HuH-7 (cell line): ENCODE measurements at places on chromosomes 4 and X.
A peak's percentile ranks its signal among the peaks of the same experiment; 100 is the strongest.

DNA sequence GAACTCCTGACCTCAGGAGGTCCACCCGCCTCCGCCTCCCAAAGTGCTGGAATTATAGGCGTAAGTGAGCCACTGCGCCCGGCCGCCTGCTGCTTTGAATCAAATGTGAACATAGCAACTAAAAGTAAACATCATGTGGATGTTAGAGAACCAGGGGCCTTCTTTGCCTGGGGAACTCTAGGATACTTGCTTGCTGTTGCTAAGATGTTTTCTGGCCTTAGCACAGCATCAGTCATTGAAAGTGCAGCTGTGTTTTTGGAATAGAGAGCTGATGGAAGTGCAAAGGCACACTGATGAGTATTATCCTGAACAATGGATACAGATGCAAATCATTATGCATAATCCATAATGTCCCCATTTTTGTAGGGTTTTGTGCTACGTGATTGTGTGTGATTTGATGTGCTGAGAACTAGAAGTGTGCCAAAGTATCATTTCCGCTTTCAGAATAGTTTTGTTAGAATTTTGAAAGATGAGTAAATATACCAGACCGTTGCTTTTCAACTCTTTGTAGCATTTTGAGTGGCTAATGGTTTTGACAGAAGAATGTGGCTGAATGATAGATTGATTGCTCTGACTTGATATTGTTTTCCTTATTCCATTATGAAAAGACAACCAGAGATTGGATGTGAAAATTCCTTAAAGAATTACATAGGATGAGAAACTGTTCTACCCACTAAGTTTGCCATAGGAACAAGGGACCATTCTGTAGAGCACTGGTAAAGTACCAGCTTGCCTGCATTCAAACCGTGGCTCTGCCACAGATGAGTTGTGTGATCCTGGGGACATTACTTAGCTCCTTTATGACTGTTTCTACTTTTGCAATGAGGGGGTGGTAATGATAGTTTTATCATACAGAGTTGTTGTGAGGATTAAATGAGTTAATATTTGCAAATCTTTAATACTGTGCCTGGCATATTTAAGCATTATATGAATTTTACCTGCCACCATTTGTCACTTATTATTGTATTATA is 74.7 kb downstream of the REPS2 start:
- no peak for DNase-seq

DNA sequence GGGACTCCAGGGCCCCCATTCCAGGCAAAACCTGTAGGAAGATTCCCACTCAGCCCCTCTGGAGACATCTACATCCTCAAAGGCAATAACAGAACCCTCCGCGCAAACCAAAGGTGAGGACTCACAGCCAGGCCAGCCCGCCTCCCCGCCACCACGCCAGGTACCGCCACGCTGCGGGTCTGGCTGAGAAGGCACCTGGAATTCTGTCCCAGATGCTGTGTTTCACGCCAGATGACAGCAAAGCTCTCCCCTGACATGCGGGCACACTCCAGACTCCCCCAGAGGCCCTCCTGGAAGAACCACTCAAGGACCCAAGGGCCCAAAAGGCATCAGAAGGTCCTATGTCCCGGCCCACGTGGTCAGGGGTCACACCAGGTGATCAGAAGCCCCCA is 59.6 kb downstream of the FAM53A start:
- no peak for DNase-seq

DNA sequence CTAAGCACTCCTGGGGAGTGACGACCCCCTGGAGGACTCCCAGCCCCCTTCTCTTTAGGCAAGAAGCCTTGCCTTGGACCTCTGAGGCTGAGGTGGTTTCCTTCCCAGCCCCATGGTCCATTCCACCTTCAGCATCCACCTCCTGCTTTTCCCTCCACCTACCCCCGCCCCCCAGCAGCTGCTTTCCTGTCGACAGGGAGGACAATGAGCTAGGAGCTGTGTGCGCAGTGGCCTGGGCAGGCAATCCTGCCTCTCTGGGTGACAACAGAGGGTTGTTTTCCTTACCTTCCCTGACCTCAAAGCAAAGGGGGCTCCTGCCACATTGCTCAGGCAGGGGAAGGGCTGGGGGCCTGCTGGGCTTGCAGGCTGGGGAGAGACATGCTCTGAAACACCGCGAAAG is 123.5 kb downstream of the BCOR start:
- no peak for DNase-seq

- no peak for DNase-seq
These were observed 88.2 kb downstream of the ABCB7 start for GRCh38 chrX:75067931-75068330.

- DNase-seq, result no peak
These were observed 149.9 kb upstream of the IL15 start for GRCh38 chr4:141486375-141486997.

GRCh38 chr4:119707336-119707735 is 78.7 kb upstream of the PDE5A start:
- DNase-seq, result peak; percentile 6

DNA sequence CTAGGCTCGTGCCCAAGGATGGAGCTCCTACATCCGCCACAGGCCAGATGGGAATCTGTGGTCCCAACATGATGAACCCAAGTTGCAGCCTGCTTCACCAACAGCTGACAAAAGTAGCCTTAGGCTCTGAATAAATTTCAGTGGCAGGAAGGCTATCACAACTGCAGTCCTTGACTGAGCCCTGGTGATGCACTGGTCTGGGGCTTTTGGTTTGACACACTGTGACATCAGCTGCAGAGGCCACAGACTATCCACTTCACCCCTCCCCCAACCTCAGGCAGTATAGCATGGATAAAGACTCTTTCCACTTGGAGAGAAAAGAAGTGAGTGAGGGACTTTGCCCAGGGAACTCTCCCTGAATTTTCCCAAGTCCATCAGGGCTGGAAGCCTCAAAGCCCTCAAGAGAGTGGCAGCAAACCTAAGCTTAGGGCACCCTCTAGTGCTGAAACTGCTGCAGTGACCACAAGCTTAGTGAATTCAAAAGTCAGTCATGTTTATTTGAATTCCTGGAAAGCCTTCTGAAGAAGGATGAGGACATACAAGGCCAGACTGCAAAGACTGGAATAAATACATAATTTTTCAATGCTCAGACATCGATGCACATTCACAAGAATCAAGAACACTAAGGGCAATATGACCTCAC is 135.0 kb upstream of the TENT5D start:
- no peak for DNase-seq

DNA sequence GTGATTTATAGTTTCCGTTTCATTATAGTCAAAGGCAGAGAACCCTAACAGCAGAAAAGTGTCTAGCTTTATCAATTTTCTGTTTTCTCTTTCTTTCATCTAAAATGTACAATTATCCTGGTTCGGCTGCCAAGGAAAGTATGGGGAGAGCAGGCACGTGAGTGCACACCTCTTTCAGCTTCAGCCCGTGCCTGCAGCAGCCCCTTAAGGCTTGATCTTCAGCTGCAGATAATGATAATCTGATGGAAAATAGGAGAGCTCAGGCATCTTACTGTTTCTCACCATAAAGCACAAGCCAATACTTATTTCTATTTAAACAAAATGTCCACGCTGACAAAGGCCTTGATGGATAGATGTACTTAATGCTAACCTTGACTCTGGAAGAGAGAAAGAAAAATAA is 334.4 kb downstream of the UNC5C start:
- DNase-seq, result no peak

GRCh38 chr4:110988722-110989121 is 365.8 kb upstream of the PITX2 start:
- DNase-seq, result no peak

DNA sequence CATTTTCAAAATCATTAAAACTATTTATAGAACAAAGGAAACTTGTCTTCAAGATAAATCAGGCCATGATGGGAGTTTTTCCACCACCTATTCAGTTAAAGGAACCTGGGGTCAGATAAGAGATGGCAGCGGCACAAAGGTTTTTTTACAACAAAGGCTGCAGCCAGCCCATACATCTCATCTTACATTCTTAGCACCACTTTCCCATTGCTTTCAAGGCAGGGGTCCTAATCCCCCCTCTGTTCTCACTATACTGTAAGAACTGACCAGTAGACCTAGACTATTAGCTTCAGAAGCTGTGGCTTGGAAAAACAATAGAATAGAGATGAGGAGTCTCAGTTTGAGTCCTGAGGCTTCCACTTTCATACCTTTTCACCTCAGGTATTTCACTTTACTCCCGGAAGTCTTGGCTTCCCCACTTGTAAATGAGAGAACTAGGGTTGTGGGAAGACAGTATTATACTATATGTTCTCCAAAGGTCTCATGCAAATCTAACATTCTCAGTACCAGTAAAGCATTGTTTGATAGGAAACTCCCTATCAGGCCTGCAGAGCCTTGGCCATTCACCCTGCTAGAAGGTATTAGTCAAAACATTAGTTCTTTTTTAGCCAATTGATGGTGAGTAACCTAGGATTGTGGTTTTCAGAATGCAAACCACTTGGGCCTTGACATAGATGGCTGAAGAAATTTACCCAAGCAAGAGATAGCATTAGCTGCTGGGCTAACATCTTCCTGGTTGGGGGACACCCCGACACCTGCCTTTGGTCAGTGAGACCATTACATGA is 182.9 kb upstream of the PBDC1 start:
- DNase-seq, result no peak

- DNase-seq, result no peak
These were observed 8.4 kb upstream of the SMAD1 start for GRCh38 chr4:145473203-145473602.

DNA sequence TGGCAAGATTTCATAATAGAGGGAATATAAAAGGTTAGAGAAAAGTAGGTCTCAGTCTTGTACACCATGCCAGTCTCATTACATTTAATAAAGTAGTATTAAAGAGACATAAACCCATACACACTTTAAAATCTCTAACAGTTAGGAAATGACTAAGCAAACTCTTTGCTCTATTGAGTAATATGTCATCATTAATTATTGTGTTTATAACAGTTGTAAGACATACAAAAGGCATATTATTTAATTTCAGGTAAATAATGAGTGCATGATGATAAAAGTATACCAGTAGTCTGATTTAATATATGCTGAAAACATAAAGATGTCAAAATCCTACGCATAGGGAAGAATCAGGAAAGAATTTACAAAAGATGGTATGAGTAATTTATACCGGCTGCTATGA is 31.0 kb upstream of the FGG start:
- DNase-seq, result no peak

DNA sequence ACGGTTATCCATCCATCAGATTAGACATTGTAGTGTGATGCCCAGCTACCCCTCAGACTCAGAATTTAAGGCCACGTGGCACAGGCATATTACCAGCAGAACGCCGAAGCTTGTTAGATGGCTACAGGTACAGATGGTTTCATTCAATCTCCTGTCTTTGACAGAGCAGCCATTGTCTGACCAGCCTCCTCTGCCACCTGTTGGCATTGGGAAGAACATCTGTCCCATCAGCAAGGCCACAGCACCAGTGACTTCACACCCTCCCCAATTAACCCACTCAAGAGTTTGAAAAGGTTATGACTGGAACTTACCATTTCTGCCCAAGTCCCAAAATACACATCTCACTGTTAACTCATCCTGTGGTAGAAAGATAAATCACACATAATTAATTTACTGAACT is 22.0 kb upstream of the PHKA2 start:
- DNase-seq, result no peak

- no peak for DNase-seq
These were observed 26.3 kb upstream of the TMEM131L start for GRCh38 chr4:153439831-153440230.

- DNase-seq, result no peak
These were observed 15.6 kb upstream of the ADH5 start for GRCh38 chr4:99104153-99104552.

DNA sequence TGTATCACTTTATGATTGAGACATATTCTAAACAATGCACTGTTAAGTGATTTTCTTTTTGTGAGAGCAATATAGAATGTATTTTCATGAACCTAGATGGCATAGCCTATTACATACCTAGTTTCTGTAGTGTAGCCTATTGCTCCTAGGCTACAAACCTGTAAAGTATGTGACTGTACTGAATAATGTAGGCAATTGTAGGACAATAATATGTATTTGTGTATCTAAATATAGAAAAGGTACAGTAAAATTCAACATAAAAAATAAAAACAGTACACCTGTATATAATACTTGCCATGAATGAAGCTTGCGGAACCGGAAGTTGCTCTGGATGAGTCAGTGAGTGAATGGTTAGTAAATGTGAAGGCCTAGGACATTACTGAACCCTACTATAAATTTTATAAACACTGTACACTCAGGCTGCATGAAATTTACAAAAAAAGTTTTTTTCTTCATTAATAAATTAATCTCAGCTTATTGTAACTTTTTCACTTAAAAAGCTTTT is 106.7 kb downstream of the VSIG4 start:
- DNase-seq, result no peak

GRCh38 chrX:135543924-135544323 is 23.5 kb downstream of the INTS6L start:
- DNase-seq, result no peak

GRCh38 chr4:36477861-36478260 is 196.4 kb downstream of the DTHD1 start:
- DNase-seq, result no peak

DNA sequence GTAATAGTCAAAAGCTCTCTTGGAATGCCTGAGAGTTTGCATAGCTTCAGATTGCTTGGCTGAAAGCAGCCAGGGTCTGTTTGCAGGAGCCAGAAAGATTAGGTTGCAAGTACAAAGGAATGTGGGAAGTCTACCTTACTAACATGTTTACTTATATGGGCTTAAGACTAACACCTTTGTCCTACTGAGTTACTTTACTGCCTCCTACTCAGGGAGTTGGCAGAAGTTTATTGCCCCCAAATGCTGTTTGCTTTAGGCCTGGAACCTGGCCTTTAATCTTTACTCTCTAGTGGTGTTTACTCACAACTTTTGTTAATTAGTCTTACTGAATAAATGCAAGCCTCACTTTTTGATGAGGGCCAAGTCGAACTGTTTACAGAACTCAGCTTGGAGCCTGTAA is 219.4 kb upstream of the ZC4H2 start:
- DNase-seq, result peak; percentile 23

- no peak for DNase-seq
These were observed 52.8 kb downstream of the NPFFR2 start for GRCh38 chr4:72084587-72085011.

GRCh38 chr4:140809676-140810075 is 53.5 kb upstream of the TBC1D9 start:
- DNase-seq, result no peak

DNA sequence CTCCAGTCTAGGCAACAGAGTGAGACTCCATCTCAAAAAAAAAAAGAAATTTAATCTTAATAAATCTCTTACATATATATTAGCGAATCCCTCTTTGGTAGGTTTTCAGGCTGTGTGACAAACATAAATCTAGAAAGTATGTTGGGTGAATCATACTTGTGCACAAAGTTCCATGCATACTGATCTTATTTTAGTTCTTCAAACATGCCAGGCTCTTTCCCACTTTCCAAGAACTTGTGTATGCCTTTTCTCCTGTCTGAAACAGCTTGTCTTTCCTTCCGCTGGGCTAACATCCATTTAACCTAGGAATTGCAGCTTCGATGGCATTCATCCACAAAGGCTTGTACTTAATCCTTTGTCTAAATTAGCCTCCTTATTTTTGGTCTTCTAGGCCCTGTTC is 156.6 kb upstream of the CASK start:
- no peak for DNase-seq

DNA sequence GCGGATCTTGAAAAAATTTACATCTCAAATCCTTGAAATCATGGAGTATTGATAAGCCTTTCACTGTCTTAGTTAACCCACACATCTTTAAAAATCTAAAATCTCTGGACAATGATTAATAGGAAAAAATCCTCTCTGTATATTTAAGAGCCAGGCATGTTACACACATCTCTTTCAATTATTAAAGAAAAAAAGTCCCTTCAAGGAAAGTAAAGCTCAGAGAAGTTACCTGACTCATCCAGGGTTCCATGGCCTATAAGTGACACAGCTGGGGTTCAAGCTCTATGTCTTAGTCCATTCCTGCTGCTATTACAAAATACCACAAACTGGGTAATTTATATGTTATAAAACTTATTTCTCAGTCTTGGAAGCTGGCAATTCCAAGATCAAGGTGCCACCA is 14.2 kb upstream of the FGF16 start:
- DNase-seq, result no peak
